ENCODE measurements at places on chromosomes 2 and 18. TPM values are rescaled to one million over a fixed set of nuclear protein-coding genes. Genes with fewer than 3 reads are reported as not detected.

- DNase-seq = no peak
Measured at GRCh38 chr2:191274413-191274815, 29.2 kb downstream of the MYO1B start.

GRCh38 chr2:123596621-123597020 is 428.5 kb upstream of the CNTNAP5 start:
- DNase-seq = no peak

- DNase-seq = peak; percentile 27
Measured at GRCh38 chr2:205769879-205770278, 87.6 kb downstream of the NRP2 start.

DNA sequence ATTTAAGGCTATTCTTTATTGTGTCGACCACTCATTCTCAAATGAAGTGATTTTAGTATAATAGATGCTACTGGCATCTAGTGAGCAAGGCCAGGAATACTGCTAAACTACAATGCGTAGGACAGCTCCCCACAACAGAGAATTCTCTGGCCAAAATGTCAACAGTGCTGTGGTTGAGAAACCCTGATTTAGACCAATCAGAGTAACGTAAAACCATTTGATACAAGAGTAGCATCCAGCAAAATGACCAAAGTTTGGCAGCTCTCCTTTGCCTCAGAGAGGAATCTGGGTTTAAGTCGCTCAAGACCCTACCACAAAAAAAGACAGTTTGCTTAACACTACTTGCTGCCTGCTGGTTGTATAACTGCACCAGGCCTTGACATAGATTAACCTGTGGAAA is 37.0 kb upstream of the TTN start:
- no peak for DNase-seq

Gene ACTG2
- total RNA-seq = 2.9 TPM

DNA sequence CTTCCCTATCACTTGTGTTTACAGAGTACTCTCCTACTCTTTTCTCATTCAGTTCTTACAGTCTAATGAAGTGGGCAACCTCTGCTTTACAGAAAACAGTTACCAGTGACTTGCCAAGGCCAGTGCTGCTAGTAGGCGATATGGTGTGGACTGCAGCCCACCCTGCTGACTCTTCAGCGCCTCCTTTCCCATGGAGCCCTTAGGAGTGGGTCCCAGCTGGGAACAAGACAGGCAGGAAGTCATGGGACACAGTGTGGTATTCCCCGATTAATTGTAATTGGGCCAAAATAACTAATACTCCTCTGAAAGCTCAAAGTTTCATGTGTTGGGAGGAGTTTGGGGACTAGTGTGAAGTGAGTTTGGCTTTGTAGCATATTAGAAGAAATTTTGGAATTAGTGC is 120.1 kb upstream of the EML6 start:
- peak; percentile 21 for DNase-seq

GRCh38 chr2:217706095-217706494 is 296.7 kb downstream of the TNS1 start:
- no peak for DNase-seq

Gene GNAL
- total RNA-seq = not detected

GRCh38 chr2:31888550-31888949 is 122.3 kb downstream of the MEMO1 start:
- no peak for DNase-seq

- DNase-seq = no peak
Measured at GRCh38 chr2:222291485-222291841, 7.3 kb downstream of the PAX3 start.

Gene FAP
- 142 TPM for total RNA-seq

Gene ATOH8
- total RNA-seq = 7.2 TPM

GRCh38 chr18:50247561-50247960 is 18.7 kb downstream of the CFAP53 start:
- DNase-seq = no peak

Gene MAPK4
- not detected for total RNA-seq

Gene SNTG2
- not detected for total RNA-seq

DNA sequence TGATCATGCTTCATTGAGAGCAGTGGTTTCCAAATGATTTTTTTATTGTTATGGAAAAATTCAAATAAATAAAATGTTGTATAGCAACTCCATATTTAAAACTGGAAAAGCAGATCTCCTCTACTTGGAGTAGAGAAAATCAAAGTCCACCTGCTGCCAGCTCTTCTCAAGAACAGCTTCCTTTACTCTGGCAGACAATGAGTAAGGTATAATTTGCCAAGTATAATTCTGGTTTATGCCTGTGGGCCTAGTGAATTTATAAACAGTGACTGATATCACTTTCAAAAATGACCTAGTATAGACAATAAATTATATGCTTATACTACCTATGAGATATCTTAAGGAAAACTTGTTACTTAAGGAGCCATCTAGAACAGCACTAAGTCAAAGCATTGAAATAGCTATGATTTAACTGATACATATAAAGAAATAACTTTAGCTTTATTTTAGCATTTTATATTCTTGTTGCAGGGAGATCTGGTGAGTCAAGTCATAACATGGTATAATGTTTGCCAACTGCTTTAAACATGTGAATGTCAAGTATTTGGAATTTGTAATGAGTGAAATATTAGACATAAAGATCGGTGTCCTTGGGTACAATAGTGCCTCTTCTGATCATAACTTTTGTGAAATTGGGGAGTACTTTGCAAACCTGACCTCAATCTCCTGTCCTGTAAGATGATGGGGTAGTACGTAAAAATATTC is 1389.1 kb upstream of the PIK3C3 start:
- DNase-seq = no peak

Gene CHRND
- not detected for total RNA-seq

Gene RDH14
- total RNA-seq = 13.9 TPM

Gene SERPINB3
- not detected for total RNA-seq

Gene AQP12B
- total RNA-seq = not detected

GRCh38 chr2:27844821-27845255 is 45.3 kb downstream of the RBKS start:
- DNase-seq = no peak

DNA sequence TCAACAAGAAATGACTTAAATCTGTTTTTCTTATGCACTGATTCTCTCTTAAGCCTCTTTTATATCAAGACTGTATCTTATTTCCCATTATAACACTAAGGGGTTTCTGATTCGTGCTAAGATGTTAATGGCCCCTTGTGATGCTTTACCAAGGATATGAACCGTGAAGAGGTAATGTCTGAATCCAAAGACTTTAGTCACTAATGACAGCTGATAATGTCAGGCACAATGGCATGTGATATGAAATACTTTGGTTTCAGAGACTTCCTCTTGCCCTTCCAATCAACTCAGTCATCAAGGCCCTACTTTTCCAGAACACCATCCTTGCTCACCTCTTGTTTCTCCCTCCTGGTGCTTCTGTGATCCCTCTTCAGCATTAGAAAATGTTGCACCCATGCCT is 262.8 kb downstream of the KCNE4 start:
- no peak for DNase-seq

DNA sequence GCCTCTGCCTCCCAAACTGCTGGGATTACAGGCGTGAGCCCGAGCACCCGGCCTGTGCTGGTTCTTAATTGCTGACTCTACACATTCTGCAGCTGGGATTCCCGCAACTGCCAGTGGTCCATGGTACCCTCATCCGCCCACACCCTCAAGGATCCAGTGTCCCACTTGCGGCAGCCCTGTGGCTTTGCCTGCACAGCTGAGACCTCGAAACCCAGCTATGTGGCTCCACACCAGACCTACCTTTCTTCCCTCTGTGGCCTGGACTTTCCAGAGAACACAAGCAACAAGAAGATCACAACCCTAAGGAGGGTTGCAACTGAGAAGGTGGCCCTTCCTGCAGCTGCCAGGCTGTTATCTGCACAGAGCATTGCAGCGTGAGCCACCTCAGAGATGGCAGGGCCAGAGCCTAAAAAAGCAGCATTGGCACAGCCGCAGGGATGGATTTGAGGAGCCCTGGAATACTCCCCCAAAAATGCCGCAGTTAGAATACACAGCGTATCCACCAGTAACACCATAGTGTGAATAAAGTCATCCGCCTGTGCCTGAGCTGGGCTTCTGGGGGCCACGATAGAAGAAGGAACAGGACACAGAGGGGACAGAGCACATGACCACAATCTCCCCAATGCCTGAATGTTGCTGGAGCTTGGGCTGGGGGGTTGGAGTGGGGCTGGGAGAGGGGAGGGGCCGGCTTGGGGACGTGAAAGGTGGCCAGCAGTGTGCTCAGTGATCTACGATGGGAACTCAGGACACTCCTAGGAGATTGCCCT is 1.9 kb downstream of the GPR55 start:
- DNase-seq = no peak
